ENCODE measurements at places on chromosomes 11 and 22.

GRCh38 chr11:98895936-98896335, 124.8 kb upstream of the CNTN5 start:
- no peak for DNase-seq

DNA sequence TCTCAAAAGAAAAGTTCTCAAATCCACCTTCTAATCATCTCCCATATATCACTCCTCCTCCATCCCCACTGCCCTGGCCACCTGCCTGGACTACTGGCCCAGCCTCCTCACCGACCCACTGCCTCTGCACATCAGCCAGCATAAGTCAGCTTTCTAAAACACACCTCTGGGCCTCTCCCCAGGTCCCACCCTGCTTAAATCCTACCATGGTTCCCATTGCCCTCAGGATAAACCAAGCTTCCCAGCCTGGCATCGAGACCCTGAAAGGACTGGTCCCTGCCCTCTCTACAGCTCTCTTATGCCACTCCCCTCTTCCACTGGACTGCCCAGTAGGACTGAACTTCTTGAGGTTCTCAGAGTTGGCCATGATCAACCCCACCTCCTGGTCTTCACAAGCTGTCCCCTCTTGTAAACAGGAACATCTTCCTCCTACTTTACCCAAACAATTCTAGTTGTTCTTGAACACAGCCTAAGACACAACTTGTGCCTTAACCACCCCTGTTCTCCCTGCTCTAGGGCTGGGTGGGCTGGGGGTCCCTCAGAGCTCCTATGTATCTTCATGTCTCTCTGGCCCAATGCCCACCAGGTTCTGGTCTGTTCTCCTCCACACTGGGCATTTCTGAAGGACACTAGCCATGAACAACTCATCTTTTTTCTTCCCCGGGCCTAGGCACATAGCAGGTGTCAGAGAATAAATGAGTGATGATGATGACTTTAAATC, 12.6 kb upstream of the P2RY6 start:
- DNase-seq = no peak

GRCh38 chr22:35177811-35178210, 79.5 kb upstream of the HMGXB4 start:
- DNase-seq = no peak

- DNase-seq = no peak
Observed at GRCh38 chr11:24885580-24886173, 388.8 kb downstream of the LUZP2 start.

DNA sequence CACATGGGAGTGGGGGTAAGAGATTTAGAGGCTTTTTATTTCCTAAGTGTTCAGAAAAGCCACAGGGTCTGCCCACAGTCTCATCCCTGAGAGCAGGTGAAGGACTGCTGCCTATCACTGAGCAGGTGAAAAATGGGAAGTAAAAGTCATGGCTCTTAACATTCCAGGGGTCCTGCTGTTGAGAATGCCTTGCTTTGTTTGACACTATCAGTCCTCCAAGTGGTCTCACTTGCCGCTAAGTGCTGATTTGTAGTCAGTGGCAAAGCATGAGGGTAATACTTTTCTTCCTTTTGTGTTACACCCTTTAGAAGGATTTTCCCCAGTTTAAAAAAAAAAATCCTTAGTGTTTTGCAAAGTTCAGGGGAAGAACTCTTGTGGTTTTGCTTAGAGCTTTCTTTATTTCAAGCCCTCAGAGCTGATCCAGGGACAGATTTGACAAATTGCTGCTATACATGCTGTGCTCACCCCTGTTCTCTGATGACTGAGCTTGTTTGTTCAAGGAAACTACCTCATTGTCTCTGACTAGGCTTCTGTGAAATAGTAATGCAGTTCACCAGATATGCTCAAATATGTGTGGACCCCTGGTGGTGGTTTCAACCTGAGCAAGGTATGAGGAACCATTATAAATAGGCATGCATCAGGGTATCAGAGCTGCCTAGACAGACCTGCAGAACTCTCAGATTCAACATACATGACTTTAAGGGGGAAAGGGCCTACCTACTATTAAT, 141.0 kb downstream of the ARHGAP42 start:
- DNase-seq = no peak

- no peak for DNase-seq
Observed at GRCh38 chr11:69956669-69957190, 121.4 kb upstream of the ANO1 start.

DNA sequence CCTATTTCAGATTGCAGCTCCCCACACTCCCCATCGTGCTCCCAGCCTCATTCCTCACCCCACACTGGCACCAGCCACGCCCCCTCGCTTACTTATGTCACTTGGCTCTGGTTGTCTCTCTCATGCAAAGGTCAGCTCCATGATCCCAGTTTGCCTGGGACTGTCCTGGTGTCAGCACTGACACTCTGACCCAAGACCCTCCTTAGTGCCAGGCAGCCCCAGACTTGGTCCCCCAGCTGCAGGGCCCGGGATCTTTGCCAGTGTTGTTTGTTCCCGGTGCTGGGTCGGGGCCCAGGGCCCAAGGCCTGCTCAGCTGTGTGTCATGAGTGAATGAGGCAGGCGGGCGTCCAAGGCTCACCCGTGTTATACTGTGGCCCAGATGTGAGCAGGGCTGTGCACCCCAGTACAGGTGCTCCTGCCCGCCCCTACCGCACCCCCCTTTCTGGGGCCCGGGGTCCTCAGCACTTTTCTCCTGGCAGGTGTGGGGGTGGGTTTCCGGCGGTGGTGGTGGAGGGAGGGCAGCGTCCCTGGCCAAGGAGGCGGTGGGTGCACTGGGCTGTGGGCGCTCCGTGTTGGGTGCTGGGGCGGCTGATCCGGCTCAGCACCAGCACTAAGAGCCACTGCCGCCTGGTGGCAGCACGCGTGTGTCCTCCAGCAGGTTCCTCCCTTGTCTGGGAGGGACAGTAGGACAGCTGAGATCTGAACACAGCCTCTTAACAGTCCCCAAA, 19.5 kb downstream of the IL17REL start:
- DNase-seq = peak; percentile 61

GRCh38 chr22:50220603-50221409, 20.0 kb downstream of the SELENOO start:
- no peak for DNase-seq

GRCh38 chr11:124890683-124891372, 6.8 kb downstream of the ROBO4 start:
- DNase-seq = no peak

- DNase-seq = no peak
Observed at GRCh38 chr11:80519596-80520506, 1079.0 kb upstream of the TENM4 start.

DNA sequence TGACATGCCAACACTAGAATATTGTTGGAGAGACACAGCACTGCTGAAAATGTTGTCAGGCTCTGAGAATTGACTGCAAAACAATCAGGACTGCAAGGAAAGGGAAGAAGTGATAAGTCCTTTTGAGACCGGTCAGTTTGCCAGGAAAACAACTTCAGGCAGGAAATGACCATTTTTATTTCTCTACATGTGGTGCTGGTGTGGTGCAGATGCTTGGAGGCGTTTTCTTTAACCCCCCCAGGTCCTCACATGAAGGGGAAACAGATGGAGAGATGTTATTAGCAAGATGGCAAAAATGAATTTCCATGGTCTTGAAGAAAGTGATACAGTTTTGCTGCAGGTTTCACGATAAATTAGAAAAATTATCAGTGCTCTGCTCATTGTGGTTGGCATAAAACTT, 5.7 kb downstream of the AP2A2 start:
- DNase-seq = no peak

GRCh38 chr11:128777369-128778011, 83.6 kb downstream of the FLI1 start:
- no peak for DNase-seq

Measured in activated T-cell treated with anti-CD3 and anti-CD28 coated beads for 24 hours (primary cell).